Prostate gland (tissue), 2 donors: ENCODE measurements at places on chromosomes 11 and 22.

- DNase-seq: no peak
Measured at GRCh38 chr11:100932474-100933100, 197.0 kb downstream of the PGR start.

DNA sequence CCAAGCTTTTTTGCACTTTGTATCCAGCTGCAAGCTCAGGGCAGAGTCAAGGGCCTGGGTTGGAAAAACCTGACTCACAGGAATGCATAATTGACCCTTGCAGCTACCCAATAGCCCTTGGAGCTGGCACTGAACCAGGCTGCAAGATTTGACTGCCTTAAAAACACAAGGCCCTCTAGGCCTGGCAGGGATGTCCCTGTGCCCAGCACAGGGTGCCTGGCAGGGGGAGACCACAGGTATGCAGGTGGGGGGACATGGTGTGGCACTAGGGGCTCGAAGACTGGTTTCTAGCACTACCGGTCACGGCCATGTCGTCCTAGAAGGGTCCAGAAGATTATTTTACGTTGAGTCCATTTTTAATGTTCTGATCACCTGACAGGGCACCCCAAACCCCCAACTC is 30.2 kb downstream of the SBF1 start:
- DNase-seq: no peak

GRCh38 chr11:9656864-9657263 is 7.0 kb upstream of the SWAP70 start:
- no peak for DNase-seq

DNA sequence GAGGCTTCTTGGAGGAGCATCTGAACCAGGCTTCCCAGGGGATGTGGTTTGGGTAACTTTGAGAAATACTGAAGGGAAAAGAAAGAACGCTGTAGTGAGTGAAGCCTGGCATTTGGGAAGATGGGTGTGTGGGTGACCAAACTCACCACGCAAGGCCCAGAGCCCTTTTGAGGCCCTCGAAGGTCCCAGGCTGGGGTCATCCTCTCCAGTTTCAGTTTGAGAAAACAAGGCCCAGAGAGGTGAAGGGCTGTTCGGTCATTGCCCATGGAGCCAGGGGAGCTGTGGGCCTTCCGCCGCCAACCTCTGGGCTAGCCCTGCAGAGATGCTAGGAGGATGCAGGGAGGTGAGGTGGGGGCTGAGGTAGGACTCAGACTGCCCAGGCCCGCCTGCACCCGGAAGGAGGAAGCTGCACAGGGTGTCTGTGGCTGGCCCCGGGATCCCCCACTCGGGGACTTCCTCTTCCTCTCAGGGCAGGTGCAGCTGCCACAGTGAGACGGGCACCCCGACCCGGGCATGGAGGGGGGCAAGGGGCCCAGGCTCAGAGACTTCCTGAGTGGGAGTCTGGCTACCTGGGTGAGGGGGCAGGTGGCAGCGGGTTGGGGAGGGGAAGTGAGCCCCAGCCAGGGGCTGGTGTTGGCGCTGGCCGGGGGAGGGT is at the start of gene CCDC88B:
Gene CCDC88B, plus strand, starts transcription at position 451 of the 655 bp plus-strand sequence. Its CDS starts 63 bp downstream, at position 514.
- DNase-seq: no peak

- no peak for DNase-seq
Measured at GRCh38 chr22:48161298-48161697, 1398.8 kb downstream of the TBC1D22A start.

- DNase-seq: no peak
Measured at GRCh38 chr11:9576701-9577381, 3.4 kb downstream of the WEE1 start.

- no peak for DNase-seq
Measured at GRCh38 chr22:46878191-46878948, 115.9 kb downstream of the TBC1D22A start.

GRCh38 chr11:7637447-7638157 is 35.7 kb downstream of the CYB5R2 start:
- DNase-seq: no peak

DNA sequence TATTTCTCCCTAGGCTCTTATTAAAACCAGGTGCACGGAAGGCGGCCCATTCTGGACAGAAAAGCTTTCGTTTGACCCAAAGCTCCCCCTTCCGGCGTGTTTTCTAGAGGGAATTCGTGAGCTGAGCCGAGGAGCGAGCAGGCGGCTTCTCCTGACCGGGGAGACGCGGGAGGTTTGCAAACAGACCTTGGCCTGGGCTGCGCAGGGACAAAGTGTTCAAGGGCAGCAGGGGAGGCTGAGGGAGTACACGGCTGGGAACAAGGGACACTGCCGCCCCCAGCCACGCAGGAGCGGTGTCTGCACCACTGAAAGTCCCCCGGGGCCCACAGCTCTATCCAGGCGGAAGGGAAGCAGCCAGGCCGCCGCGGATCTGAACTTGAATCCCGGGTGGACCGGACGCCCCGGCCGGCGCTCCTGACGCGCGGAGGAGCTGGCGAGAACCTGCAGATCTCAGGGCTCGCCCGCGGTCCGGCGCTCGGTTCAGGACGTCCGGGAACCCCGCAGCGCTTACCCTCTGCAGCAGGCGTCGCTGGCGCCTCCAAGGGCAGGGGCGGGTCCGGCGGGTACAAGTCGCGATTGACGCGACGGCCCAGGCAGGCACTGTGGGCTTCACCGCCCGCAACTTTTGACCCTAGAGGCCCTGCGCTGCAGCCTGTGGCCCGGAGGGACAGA is 101.9 kb downstream of the WT1 start:
- DNase-seq: peak; percentile 51

- DNase-seq: no peak
Measured at GRCh38 chr22:27612115-27612514, 189.4 kb downstream of the MN1 start.

DNA sequence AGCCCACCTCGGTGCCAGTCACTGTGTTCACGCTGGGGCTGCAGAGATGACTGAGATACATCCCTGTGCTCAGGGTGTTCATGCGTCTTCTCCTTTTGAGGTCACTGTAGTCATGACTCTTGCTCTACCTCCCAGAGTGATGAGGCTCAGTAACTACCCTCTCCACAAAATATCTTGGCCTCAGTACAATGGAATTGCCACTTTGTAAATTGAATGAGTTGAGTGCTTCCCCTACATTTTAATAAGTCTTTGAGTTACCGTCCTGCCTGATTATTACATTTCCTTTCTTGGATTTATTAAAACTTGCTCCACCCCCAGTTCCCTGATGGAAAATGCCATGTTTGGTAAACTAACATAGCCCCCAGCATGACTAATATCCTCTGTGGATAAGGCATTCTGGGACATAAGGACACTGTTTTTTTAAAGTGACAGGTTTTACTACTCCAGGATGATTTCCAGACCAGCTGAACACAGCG is 15.9 kb downstream of the PRSS23 start:
- DNase-seq: no peak

GRCh38 chr11:62889484-62890437 is 9.1 kb downstream of the SLC3A2 start:
- DNase-seq: no peak

- no peak for DNase-seq
Measured at GRCh38 chr22:37638391-37639069, 939 bp upstream of the SH3BP1 start.

GRCh38 chr11:10295064-10295901 is 1.3 kb upstream of the SBF2 start:
- DNase-seq: no peak

DNA sequence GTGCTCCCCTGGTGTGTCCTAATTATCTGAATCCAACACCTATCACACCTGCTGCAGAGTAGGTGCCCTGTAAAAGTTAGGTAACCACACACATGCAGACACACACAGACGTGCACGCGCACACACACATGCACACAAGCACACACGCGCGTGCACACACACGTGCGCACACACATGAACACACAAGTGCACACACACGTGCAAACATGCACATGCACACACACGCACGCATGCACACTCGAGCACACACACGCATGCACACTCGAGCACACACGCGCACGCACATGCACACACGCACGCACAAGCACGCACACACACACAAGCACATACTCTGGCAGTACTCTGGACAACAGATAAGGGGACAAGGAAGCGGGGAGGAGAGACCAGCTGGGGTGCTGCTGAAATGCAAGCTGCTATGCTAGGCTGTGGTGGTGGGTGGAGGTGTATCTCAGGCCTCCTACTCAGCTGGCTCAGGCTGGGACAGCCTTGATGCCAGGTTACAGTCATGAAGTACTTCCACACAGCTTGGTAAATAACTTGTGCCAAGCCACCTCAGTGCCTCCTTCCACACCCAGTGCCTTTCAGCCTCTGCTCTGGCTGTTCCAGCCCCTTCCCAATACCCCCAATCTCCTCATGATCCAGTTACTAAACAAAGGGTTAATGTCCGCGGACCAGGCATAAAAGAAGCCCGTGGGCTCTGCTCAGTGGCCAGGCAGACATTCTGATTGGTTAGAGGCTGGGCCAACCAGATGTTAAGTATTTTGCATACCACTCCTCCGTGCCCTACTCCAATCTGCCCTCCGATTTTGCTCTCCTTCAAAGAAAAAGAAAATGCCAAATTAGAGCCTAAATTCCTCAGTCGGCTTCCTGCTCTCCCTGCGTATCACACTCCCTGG is 374.1 kb downstream of the TENM4 start:
- DNase-seq: no peak

GRCh38 chr11:47998345-47998732 is 18.0 kb downstream of the PTPRJ start:
- no peak for DNase-seq

DNA sequence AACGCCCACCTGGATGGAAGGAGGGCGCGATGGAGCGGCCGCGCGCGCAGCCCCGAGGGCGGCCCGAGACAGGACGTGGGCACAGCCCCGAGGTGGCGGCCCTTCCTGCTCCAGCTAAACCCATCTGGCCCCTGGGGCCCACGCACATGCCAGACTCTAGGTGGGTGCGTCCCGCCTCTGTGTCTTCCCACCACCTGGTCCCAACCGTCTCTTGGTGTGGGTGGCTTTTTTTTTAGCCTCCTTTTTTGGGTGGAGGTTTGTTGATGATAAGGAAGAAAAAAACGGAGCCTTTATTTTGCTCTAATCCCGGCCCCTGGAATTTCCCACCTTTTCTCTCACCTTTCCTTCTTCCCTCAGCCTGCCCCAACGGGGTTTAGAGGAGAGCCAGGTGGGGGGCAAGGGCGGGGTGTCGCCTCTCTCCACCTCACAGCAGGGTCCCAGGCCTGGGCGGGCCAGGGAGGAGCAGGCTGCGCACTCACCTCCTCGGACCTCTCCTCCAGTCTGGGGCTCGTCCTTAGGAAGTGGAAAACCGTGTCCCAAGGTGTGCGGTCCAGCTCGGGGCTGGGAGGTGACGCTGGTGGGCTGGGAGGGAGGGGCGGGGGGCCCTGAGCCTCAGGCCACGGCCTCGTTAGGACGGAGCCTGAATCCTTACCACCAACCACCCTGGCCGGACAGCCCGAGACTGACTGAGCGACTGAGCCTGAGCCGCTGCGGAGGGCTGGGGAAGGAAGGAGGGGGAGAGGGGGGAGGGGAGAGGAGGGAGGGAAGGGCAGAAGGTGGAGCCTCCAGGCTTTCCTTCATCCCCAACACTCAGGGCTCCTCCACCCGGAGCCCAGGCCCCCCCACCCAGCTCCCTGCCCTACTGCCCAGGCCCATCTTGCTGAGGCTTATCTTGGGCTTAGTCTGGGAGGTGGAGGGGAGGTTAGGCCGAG is at the start of gene SOX10:
Gene SOX10, minus strand, starts transcription at position 696 of the 932 bp plus-strand sequence. CDS start 771 bp downstream, outside the sequence.
- no peak for DNase-seq

DNA sequence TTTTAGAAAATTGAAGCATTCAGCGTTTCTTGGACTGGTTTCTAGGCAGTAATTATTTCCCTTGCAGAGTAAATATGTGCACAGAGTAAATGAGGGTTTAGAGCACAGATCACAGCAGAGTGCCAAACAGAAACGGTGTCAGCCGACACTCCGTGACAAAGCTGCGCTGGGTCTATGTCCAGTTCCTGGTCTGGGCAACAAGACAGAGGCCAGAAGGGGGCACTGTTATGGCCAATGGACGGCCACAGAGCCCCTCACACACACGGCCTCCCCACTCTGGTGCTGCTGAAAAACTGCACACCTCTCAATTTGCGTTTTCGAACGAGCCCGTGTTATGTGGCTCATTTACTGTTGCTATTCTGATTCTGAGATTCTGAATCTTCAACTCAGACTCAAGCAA is 180.7 kb downstream of the MPPED1 start:
- no peak for DNase-seq

DNA sequence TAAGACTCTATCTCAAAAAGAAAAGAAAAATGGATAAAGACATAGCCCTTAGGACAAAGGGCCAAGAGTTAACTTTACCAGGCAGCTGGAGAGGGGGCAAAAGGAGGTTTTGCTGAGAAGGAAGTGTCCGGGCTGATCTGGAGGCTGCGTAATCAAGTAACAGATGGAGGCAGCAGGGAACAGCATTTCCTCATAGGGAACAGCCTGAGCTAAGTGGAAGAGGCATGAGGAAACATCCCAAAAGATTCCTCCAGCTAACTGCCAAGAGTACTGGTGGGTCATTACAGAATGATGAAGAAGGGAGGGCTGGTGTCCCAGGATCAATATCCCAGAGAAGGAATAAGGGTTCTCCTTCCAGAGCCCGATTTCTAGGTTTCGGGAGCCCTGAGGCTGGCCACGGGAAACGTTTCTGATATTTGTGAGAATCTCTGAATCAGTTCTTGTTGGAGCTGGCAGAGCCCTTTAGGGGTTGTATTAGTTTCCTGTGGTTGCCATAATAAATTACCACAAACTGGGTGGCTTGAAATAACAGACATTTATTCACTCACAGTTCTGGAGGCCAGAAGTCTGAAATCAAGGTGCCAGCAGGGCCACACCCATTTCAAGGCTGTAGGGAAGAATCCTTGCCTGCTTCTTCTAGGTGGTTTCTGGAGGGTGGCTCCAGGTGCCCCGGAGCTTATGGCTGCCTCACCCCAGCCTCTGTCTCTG is 21.2 kb downstream of the LIF start:
- no peak for DNase-seq

DNA sequence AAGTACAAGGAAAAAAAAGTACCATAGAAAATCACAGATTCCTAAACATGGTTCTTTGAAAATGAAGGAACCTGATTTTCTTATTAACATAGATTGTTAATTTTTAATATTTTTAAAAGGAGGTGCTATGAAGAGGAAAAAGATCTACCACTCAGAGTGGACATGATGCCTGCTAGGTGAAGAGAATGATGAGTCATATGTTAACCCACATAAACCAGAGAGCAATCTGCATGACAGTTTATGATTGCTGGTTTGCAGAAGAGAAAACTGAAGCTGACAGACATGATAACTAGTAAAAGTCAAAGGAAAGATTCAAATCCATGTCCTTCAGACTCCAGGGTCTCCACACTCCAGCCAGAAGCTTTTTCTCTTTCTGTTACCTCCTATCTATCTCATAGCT is 1231.7 kb downstream of the LRRC4C start:
- no peak for DNase-seq

- DNase-seq: no peak
Measured at GRCh38 chr11:69093106-69093505, 44.4 kb downstream of the TPCN2 start.

DNA sequence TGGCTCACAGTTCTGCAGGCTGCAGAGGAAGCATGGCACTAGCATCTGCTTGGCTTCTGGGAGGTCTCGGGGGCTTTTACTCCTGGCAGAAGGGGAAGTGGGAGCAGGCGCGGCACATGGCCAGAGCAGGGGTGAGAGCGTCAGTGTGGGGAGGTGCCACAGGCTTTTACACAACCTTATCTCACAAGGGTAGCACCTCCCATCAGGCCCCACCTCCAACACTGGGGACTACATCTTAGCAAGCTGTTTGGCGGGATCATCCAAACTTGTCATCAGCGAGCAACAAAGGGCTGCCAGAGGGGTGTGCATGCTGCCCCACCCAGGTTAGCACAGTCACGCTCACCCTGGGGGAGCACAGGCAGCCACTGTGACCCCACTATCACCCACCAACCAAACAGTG is 18.9 kb upstream of the YPEL1 start:
- no peak for DNase-seq

GRCh38 chr11:107496011-107496410 is 38.4 kb upstream of the CWF19L2 start:
- DNase-seq: no peak

- no peak for DNase-seq
Measured at GRCh38 chr11:129974237-129974636, 28.4 kb downstream of the PRDM10 start.
